ENCODE measurements at places on chromosomes 7 and 10.

DNA sequence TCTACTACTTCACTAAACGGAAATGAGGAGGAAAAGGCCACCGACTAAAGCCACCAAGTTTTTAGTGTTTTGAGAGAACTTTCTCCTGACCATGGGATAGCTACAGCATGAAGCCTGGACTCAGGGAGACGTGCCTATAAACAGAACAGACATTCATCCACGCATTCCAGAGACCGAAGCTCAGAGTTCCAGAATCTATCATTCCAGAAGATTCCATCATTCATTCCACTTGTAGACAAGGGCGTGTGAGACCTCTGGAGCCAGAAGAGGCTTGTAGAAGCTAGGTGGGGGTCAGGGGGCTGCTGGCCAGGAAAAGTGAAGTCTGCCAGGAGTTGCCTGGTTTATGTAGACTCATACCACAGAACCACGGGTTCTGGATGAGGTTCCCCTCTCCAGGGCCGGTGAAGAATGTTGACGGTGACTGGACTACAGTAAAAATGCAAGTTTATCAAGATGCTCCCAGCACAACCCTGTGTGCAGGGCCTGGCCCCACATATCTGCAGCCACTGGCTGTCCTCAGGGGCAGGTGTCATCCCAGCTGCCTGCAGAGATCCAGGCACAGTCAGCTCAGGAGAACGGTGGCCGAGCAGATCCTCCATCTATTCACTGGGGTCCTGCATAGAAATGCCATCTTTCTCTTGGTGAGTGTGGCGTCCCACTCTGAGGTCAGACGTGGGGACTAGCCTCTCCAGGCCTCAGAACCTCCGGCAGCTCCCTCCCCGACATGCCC, 215.7 kb downstream of the USP6NL start:
- no peak for DNase-seq

GRCh38 chr10:64091897-64092296, 570.7 kb downstream of the REEP3 start:
- DNase-seq: no peak

- no peak for DNase-seq
These were observed 426.4 kb downstream of the PHTF2 start for GRCh38 chr7:78224923-78225322.

DNA sequence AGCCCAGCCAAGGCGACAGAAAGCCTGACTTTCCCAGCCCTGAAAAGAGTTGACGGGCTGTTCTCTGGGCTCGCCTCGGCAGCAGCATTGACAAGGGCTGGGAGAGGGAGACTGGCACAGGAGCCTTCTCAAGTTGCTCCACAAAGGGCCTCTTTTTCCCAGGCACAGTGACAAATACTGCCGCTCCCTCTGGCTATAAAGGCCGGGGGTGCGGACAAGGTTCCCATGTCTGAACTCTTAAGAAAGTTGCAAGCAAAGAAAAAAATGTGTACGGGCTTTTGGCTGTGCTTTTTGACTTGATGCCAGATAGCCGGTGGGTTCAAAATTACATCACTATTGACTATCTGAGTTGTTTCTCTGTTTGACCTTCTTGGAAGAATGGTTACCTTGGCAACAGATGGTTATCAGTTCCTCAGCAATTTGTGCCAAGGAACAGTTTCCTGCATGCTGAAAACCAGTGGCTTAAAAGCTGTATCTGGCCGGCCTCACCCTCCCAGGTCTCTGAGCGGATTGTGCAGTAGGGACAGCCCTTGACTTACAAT, 115.9 kb upstream of the EEPD1 start:
- DNase-seq: no peak

- no peak for DNase-seq
These were observed 333.0 kb downstream of the CNTNAP2 start for GRCh38 chr7:146449625-146450024.

GRCh38 chr10:129415215-129416140, 51.6 kb upstream of the MGMT start:
- DNase-seq: no peak

GRCh38 chr7:108167460-108167859, 37.3 kb upstream of the LAMB4 start:
- DNase-seq: no peak

DNA sequence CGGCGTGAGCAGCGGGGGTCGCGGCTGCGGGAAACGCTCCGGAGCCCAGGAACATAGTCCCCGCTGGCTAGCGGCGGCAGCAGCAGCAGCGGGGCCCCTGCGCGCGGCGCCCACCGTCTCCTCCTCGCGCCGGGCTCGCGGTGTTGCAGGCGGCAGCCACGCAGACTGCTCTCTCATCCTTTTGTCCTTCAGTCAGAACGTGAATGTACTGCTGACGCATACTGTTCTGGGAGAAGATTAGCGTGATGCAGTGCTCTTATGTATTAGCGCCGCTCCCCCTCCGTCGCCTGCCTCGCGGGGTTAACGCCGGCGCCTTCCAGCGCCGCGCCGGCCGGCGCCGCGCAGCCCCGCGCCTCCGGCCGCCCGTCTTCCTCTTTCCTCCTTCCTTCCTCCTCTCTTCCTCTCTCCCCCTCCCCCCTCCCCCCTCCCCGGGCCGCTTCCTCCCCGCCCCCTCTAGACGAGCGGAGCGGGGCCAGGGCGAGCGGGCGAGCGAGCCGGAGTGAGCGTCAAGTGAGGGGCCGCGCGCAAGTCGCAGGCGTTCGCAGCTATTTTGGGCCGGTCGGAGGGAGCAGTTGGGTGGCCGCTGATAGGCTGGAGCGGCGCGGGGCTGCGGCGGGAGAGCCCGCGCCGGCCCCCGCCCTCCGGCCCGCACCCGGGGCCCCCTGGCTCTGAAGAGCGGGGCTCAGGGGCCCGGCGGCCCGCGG, 816 bp upstream of the LRRC4 start:
- peak; percentile 77 for DNase-seq

GRCh38 chr7:102119925-102120324, 166.7 kb upstream of the SH2B2 start:
- no peak for DNase-seq

- DNase-seq: peak; percentile 82
These were observed at the start of gene AKR1E2 for GRCh38 chr10:4825868-4826791. Gene AKR1E2, plus strand, starts transcription at chr10:4826207. Its CDS starts 118 bp downstream, at chr10:4826325.

- DNase-seq: no peak
These were observed 113.1 kb downstream of the USP6NL start for GRCh38 chr10:11498399-11498798.

GRCh38 chr7:81195033-81195432, 276.2 kb upstream of the SEMA3C start:
- DNase-seq: no peak

DNA sequence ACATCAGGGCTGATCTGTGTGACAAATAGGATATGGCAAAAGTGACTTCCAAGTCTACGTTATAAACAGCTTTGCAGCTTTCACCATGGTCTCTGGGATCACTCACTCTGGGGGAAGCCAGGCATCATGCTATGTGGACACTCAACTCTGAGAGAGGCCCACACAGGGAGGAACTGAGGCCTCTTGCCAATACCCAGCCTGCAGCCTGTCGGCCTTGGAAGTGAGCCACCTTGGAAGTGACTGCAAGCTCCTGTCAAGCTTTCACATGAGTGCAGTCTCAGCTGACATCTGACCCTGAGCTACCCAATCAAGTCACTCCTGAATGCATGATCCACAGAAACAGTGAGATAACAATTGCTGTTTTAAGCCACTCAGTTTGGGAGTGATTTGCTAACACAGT, 56.5 kb downstream of the MMRN2 start:
- DNase-seq: no peak

GRCh38 chr7:3229904-3230470, 71.1 kb upstream of the SDK1 start:
- no peak for DNase-seq

- no peak for DNase-seq
These were observed 421.6 kb downstream of the PAXIP1 start for GRCh38 chr7:154581251-154581890.

DNA sequence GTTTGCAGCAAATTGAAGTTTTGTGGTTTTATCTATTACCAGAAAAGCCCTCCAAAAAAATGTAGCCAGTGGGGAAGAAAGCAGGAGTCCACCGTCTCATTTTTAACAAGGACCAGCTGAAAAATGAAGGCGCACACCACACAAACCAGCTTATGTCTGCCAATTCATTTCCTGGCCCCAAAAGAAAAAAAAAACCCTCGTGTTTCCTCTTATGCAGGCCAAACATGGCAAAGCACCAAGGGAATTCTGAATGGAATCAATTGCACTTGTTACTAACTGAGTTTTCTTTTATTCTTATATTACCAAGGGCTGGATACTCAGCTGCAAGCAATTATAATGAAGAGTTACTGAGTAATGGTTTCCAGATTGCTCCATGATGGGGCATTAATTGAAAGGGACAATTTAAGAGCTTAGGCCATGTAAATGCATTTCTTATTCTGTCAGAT, 428.3 kb upstream of the NPVF start:
- DNase-seq: no peak

GRCh38 chr10:75462865-75463264, 31.4 kb downstream of the LRMDA start:
- DNase-seq: no peak

GRCh38 chr7:114842551-114843065, 79.3 kb upstream of the MDFIC start:
- no peak for DNase-seq

DNA sequence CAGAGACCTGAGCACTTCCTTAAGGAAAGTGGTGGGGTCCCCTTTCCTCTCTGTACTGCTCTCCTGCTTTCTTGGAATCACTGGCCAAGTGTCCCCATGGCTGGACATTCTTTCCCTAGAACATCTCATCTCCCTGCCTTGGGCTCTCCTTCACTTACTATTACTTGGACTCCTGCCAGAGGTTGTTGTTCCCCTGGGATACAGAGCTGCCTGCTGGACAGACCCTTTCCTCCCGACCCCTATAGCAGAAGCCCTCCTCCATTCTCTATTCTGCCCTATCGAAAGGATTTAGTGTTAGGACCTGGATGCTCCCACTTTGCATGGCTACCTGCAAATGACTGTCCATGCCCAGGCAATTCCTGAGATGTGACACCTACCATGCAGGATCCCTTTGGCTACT, 164.3 kb upstream of the PODXL start:
- no peak for DNase-seq

DNA sequence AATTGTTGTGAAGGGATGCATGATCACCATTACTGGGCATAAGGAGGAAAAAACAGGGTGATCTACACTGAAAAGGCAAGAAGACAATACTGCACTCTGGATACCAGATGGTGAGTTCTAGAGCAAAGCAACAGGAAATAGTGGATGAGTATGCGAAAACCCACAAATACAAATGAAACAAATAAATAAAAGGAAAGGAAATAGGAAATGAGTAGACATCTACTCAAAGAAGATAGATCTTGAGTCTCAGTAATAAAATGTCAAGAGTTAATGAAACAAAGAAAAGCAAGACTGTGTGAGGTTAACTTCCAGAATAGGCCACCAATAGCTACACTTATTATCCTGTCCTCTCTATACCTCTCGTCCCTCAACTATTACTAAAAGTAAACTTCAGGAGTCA, 11.7 kb downstream of the ORC5 start:
- no peak for DNase-seq

DNA sequence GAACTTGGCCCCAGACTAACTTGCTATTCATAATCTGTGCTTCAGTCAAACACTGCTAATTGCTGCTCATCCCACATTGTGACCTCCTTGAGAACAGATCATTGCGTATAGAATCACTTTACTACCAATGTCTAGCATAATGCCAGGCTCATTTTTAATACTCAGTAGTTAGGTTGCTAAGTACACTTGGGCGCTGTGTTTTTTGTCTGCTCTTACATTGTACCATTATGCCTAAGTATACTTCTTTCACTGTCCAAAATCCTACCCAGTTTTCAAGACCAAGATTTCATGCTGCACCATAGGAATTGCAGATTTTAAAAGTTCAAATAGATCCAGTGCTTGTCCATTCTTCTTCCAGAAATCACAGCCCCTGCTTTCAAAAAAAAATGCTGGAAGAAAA, 32.8 kb upstream of the TMEM106B start:
- DNase-seq: no peak

GRCh38 chr10:118805146-118805545, 50.4 kb upstream of the CACUL1 start:
- no peak for DNase-seq

GRCh38 chr7:24862461-24862860, 105.2 kb upstream of the GSDME start:
- no peak for DNase-seq

GRCh38 chr7:155998766-155999630, 186.7 kb upstream of the SHH start:
- DNase-seq: peak; percentile 57

DNA sequence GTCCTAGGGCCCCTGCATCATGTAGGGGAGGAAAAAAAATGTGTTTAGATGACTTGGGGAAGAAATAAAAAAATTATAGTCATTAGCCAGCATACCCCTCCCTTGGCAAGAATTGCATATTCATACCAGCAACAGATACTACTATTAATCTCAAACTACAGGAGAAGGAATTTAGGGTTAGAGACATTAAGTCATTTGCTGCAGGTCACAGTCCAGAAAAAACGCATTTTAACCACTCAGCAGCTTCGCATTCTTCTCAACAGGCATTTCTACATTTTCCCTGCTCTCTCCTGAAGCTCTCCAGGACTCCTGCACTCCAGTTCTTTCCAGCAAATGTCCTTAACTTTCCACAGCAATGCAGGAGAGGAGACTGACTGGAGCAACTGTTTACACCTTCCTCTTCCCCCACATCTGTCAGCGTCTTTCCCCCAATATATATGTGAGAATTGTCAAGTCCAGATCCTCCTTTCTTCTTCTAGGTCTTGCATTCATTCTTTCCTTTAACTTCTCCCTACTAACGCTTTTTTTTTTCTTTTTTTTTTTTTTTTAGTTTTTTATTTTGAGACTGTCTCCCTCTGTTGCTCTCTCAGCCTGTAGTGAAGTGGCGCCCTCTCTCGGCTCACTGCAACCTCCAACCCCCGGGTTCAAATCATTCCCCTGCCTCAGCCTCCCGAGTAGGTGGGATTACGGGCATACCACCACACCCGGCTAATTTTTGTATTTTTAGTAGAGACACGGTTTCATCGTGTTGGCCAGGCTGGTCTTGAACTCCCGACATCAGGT, 35.6 kb downstream of the PRPS1L1 start:
- DNase-seq: no peak

DNA sequence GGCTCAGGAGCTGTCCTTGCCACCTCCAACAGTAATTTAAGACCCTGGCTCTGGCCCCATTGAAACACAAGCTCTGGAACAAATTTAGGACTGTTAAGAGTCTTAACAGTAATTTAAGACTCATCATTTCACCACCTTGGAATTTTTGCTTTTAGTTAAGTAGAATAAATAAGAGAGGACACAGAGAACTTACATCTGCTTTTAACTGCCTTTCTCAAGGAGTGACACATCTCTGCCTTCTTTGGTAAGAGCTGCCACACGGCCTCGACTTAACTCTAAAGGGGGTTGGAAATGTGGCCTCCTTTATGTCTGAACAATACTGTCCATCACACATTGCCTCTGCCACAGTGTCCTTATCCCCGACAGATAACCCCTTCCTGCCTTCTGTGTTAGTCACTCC, 77.9 kb downstream of the HERPUD2 start:
- DNase-seq: no peak

- no peak for DNase-seq
These were observed 28.1 kb upstream of the KNDC1 start for GRCh38 chr10:133131734-133132472.
